ENCODE measurements at places on chromosomes 5 and 9. TPM values are rescaled to one million over a fixed set of nuclear protein-coding genes. Genes with fewer than 3 reads are reported as not detected.

Gene TMEM171
- total RNA-seq, result 0.26 TPM

Gene IFNA13
- total RNA-seq, result not detected

Gene PCDHGA6
- total RNA-seq, result 3.9 TPM

Gene PKD2L2
- total RNA-seq, result not detected

Gene SLC6A7
- total RNA-seq, result not detected

Gene MED7
- 7.1 TPM for total RNA-seq

Gene TERT
- total RNA-seq, result not detected
